Adrenal gland (tissue), 19 donors: ENCODE measurements at places on chromosomes 16 and 17. TPM values are rescaled to one million over a fixed set of nuclear protein-coding genes. Genes with fewer than 3 reads are reported as not detected.

The NPIPB6 gene
- 0.56 TPM for total RNA-seq

The FBXO39 gene
- 0.19 TPM for total RNA-seq

The GSDMA gene
- 0.14 TPM for total RNA-seq

DNA sequence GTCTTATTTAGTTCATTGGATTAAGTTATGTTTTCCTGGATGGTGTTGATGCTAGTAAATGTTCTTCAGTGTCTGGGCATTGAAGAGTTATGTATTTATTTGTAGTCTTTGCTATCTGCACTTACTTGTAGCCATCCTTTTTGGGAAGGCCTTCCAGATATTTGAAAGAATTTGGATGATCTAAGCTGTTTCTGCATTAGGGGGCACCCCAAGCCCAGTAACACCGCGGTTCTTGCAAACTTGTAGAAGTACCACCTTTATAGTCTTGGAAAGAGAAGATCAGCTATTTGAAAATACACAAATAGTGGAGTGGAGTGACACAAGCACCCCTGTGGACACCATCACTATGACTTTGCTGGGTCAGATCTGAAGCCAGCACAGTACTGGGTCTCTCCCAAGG is 175.9 kb upstream of the KIF2B start:
- H3K27me3 ChIP-seq, result no peaks in the 10 kb centered on the region
- no peaks in the 10 kb centered on the region for H3K4me1 ChIP-seq
- H3K27ac ChIP-seq, result no peak overlapping the region
- DNase-seq, result no peak

GRCh38 chr16:11329071-11329491 is 16.2 kb upstream of the RMI2 start:
- no peaks in the 10 kb centered on the region for H3K36me3 ChIP-seq
- H3K4me3 ChIP-seq, result no peak overlapping the region
- H3K4me1 ChIP-seq, result peaks cover 20% of the 10 kb centered on the region
- H3K27ac ChIP-seq, result peak overlapping the region; percentile 54

GRCh38 chr16:27364493-27365141 is 37.4 kb upstream of the IL21R start:
- H3K36me3 ChIP-seq, result no peaks in the 10 kb centered on the region
- no peaks in the 10 kb centered on the region for H3K27me3 ChIP-seq
- H3K27ac ChIP-seq, result no peak overlapping the region
- H3K4me1 ChIP-seq, result peaks cover 12% of the 10 kb centered on the region
- DNase-seq, result no peak
- no peak overlapping the region for H3K4me3 ChIP-seq

- H3K4me1 ChIP-seq, result no peaks in the 10 kb centered on the region
- no peak for DNase-seq
- H3K27ac ChIP-seq, result no peak overlapping the region
- no peaks in the 10 kb centered on the region for H3K27me3 ChIP-seq
Observed at GRCh38 chr17:78444392-78444791, 65.9 kb downstream of the PGS1 start.

GRCh38 chr17:19288453-19288852 is 51.3 kb downstream of the EPN2 start:
- H3K27me3 ChIP-seq, result no peaks in the 10 kb centered on the region
- no peak overlapping the region for H3K4me3 ChIP-seq
- H3K27ac ChIP-seq, result no peak overlapping the region
- H3K36me3 ChIP-seq, result peaks cover under 1% of the 10 kb centered on the region

GRCh38 chr17:60730273-60730672 is 52.6 kb downstream of the BCAS3 start:
- DNase-seq, result no peak
- no peaks in the 10 kb centered on the region for H3K27me3 ChIP-seq
- no peaks in the 10 kb centered on the region for H3K36me3 ChIP-seq
- no peak overlapping the region for H3K27ac ChIP-seq
- H3K4me1 ChIP-seq, result peaks cover 11% of the 10 kb centered on the region

- no peak for DNase-seq
- no peaks in the 10 kb centered on the region for H3K4me1 ChIP-seq
Observed at GRCh38 chr17:13827118-13827517, 225.4 kb upstream of the HS3ST3A1 start.

GRCh38 chr16:48143812-48144368 is 11.9 kb downstream of the ABCC12 start:
- DNase-seq, result no peak
- no peak overlapping the region for H3K27ac ChIP-seq
- H3K27me3 ChIP-seq, result no peaks in the 10 kb centered on the region
- H3K36me3 ChIP-seq, result no peaks in the 10 kb centered on the region

GRCh38 chr16:80103463-80103862 is 437.3 kb upstream of the DYNLRB2 start:
- no peaks in the 10 kb centered on the region for H3K27me3 ChIP-seq
- no peaks in the 10 kb centered on the region for H3K4me1 ChIP-seq

DNA sequence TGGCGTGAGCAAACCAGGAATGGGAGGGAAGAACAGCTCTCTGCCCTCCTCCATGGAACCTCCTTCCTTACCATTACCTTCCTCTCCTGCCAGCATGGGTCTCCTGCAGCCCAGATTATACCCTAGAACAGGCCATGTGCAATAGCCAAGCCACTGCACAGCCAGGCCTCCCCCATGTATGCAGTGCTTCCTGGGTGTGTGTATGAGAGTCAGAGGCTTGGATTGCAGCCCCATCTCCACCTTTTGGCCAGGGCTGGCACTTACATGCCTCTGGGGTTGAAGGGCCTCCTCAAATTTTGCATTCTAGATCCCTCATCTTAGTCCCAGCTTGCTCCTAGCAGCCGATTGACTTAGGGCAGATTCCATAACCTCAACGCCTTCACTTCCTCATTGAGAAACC is 133.7 kb downstream of the GSG1L start:
- no peak overlapping the region for H3K4me3 ChIP-seq
- H3K27me3 ChIP-seq, result no peaks in the 10 kb centered on the region
- DNase-seq, result no peak
- no peaks in the 10 kb centered on the region for H3K4me1 ChIP-seq
- no peaks in the 10 kb centered on the region for H3K36me3 ChIP-seq

GRCh38 chr16:84548508-84548907 is 44.0 kb upstream of the MEAK7 start:
- H3K27me3 ChIP-seq, result no peaks in the 10 kb centered on the region
- H3K36me3 ChIP-seq, result no peaks in the 10 kb centered on the region
- no peak overlapping the region for H3K4me3 ChIP-seq
- H3K4me1 ChIP-seq, result no peaks in the 10 kb centered on the region
- H3K27ac ChIP-seq, result peak overlapping the region; percentile 59
- DNase-seq, result no peak
